Effector CD8-positive, alpha-beta T cell (primary cell): ENCODE measurements at places on chromosomes 4 and X.

DNA sequence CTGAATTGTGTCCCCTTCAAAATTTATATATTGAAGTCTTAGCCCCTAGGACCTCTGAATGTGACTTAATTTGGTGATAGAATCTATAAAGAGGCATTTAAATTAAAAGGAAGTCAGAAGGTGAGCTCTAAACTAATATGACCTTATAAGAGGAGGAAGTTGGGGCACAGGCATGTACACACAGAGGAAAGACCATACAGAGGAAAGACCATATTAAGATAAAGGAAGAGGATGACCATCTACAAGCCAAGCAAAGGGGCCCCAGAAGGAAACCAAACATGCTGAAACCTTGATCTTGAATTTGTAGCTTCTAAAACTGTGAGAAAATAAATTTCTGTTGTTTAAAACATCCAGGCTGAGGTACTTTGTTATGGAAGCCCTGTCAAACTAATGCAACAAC lies 26.9 kb upstream of the CYBB start:
- no peak for DNase-seq

- DNase-seq, result no peak
These were observed 17.7 kb upstream of the AP1AR start for GRCh38 chr4:112213856-112214255.

GRCh38 chrX:74925225-74926088 lies at the start of gene NEXMIF:
Gene NEXMIF (minus strand): TSS chrX:74925452.
- no peak for DNase-seq

GRCh38 chr4:76267811-76268210 lies 16.3 kb downstream of the FAM47E start:
- DNase-seq, result no peak

- no peak for DNase-seq
These were observed 47.2 kb downstream of the TBCK start for GRCh38 chr4:106268786-106269185.

DNA sequence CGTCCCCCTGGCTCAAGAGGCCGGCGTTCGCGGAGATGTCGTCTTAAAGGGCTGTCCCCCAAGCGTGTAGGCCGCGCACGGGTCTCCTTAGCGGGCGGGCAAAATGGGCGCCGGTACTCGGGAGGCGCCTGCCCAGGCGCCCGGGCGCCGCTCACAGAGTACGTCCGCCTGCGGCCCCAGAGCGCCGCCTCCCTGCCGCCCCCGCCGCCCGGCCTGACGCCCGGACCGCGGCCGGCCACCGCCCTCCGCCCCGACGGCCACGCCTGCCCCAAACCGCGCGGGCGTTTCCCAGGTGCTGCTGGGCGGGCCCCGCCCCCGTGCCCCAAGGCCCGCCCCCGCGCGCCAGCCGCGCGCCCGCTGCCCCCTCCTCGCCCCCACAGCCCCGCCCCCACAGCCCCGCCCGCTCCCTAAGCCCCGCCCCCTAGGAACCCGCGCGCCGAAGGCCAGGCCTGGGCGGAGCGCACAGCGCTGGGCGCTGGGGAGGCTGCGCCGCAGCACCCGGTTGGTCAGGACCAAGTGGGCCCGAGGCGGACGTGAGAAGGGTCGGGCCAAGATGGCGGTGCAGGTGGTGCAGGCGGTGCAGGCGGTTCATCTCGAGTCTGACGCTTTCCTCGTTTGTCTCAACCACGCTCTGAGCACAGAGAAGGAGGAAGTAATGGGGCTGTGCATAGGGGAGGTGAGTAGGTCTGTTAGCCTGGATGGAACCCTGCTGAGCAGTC lies at the start of the genes BRCC3, CMC4 and MTCP1:
TSS of gene BRCC3 (plus strand) at position 534 of the 719 bp plus-strand sequence. CDS start at position 554, 20 bp downstream.
TSS of gene CMC4 (minus strand) at position 162 of the 719 bp plus-strand sequence. CDS start 7,113 bp downstream, outside the sequence.
TSS of gene MTCP1 (minus strand) at position 162 of the 719 bp plus-strand sequence. CDS start 5,126 bp downstream, outside the sequence.
- peak; percentile 72 for DNase-seq

GRCh38 chrX:124690495-124690894 lies 344.1 kb downstream of the SH2D1A start:
- no peak for DNase-seq

- no peak for DNase-seq
These were observed 25.3 kb downstream of the TSC22D3 start for GRCh38 chrX:107750263-107750662.

DNA sequence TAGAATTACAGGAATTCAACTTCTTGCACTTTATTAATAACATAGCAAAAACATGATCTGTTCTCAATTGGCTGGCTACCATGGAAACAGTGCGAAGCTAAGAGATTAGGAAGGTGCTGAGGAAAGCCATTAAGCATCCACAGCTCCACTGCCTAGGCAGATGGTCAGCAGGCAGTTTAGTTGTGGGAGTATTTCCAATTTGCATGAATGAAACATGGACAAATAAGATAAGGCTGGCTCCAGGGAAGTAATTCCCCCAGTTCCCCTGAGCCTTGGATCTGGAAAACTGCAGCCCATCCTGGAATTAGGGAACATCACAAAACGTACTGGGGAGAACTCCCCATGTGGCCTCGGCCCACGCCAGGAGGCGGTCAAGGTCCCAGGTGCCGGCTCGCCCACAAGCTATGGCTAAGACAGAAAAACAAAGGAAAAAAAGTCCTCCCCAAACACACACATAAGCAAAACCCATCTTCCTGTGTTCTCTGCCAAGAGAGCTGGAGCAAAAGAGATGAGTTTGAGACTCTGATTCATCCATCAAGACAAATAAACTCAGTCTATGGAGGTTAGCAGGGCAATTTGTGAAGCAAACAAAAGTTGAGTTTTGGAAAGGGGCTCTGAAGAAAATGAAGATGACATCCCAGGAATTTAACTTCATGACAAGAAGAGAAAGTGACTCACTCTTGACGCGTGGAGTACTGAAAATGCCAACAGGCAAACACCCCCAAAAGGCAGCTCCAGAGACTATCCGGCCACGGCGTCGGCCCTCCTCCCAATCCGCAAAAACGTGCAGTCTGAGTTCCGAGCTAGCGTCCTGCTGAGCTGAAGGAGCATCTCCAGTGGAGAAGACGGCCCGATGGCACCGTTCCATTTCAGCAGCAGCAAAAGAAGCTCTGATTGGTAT lies 45.1 kb downstream of the IGFBP7 start:
- DNase-seq, result no peak

DNA sequence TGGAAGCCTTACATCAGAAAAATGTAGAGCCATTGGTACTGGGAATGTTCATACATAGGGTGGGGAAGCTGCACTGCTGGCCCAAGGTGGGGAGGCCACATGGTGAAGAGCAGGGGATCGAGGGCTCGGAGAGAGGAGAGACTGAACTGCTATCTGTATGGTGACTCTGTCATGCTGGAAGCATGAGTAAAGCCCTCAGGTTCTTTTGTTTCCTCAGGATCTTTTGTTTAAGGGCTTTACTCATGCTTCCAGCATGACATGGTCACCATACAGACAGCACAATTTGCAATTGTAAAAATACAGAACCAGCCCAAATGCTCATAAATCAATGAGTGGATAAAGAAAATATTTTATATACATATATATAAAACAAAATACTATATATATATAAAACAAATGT lies 78.4 kb downstream of the KLF8 start:
- DNase-seq, result no peak

DNA sequence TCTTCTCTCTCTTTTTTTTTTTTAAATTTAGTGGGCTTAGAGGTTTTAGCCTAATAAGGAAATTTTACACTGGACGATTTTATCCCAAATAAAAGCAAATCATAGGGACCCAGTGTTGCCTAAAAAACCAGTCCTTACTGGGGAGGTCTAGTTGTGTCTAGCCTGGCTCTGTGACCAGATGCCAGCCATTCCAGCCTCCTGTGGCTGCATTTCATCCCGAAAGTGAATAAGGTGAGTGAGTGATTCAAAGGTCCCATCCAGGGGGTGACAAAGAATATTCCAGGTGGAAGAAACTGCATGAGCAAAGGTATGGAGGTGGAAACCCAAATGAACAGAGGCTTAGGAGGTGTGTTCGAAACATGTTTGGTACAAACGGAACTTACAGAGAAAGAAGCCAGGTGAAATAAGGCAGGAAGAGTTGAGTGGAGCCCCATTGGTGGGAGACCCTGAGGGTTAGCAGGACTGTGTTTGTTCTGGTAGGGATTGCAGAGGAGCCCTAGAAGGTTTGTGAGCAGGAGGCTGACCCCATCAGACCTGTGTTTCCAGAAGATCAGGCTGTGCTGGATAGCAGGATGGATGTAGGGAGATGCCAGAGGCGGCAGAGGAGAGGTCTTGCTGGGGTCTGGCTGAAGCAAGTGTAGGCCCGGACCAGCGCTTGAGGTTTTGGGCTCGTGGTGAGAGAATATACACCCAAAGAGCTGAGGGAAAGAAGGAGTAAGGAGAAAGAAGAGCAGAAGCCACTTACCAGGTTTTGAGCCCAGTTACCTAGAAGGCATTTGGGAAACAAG lies 31.6 kb downstream of the PTTG2 start:
- no peak for DNase-seq

GRCh38 chr4:40314951-40315350 lies 20.2 kb upstream of the CHRNA9 start:
- no peak for DNase-seq

- DNase-seq, result no peak
These were observed 105.4 kb downstream of the GPC3 start for GRCh38 chrX:133880032-133880443.

DNA sequence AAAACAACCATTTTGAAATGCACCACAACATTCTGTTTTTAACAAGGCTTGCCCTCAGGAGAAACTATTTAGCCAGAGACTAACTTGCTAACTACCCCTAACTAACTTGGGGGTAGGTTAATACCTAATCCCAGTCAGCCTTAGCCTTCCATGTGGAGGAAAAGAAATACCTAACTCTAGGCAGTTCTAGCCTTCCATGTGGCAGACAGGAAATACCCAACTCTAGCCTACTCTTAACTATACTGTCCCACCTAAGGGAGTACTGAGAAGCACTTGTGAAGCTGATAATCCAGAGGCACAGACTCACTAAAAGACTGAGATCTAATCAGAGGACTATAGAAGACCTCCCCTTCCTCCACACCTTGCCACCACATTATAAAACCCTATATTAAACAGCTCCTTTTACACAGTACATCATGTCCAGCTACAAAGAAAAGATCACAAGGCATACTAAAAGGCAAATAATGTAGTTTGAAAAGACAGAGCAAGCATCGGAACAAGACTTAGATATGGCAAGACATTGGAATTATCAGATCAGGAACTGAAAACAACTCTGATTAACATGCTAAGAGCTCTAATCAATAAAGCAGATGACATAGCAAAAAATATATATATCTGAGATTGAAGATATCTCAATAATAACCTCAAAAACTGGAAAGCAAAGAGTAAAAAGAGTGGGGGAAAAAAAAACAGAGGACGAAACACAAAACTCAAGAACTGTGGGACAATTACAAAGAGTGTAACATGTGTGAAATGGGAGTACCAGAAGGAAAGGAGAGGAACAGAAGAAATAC lies 52.2 kb downstream of the FRYL start:
- DNase-seq, result no peak

- no peak for DNase-seq
These were observed 35.4 kb downstream of the RBBP7 start for GRCh38 chrX:16834806-16835205.

DNA sequence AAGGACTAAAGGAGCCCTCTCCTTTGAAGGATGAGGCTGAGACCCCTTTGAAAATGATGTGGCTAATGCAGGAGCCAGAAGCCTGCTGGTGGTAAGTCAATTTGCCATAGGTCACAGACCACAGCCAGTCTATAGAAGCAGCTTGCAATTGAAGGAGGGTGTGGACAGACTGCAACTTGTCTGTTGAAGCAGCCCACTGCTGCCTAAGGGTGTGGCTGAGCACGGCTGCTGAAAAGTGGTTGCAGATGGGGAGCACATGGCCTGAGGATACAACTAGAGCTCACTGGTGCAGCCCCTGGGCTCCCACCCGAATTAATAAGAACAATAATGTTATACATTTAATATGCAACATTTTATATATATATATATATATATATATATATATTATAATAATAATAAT lies 11.4 kb upstream of the EXOC1L start:
- no peak for DNase-seq

- DNase-seq, result no peak
These were observed 10.6 kb downstream of the HGFAC start for GRCh38 chr4:3452376-3452775.

DNA sequence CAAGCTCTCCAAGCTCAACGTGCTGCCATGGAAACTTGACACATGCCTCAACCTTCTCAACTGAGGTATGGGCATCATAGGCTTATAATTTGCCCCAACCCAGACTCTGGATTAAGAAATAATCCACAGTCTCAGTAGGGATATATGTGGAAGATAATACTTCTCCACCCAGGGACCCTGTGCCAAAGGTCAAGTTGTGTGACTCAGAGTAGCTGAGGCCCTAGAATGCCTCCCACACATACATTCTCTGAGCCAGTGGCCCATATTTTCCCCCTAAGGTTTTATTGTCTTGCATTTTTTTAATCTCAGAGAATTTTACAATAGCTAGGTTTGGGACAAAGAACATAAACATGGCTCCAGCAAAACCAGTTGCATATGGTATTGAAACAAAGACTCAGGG lies 283.1 kb downstream of the IDS start:
- DNase-seq, result no peak

- DNase-seq, result no peak
These were observed 1.0 kb upstream of the PPP2R3B start for GRCh38 chrX:387729-388128.

DNA sequence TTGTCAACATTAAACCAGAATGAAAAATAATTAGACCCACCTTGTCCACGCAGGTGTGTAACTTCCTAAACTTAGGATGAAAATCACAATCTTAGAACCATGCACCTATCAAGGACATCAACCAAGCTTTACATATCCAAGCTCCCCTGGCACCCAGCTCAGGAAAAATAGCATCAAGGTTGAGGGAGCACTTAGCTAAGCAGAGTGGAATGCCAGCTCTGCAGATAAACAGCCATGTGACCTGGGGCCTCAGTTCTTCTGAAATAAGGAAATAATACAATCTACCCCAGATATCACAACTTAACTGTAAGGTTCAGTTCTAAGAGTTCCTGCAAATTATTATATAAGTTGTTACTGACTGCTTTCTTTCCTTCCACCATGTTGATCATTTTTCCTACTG lies 64.7 kb downstream of the DHX15 start:
- DNase-seq, result no peak

DNA sequence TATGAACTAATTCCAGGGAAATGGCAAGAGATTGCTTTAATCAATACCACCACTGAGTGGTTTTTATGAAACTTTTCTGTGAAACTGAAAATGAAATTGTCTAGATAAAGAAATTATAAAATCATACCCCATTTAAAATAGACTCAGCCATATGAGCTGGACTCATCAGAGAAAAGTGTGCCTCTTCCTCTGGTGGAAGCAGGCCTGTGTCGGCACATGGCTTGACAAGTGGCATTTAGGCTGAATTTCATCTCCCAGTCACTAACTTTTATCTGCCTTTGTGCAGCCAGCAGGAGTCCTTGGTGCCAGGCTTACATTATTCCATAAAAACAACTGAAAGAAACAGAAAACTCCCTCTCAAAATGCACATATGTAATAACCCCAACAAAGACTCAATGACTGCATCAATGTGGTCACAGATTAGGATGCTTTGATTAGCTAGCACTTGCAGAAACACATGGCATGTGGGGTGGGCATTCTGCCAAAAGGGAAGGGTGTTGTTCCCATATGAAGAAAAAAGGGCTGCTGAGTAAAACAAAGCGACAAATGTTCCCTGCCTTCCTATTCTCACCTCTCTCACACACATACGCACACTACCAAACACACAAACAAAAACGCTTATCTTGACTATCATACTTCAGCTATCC lies 232.3 kb downstream of the PABPC4L start:
- no peak for DNase-seq

GRCh38 chr4:84451546-84451945 lies 47.5 kb downstream of the NKX6-1 start:
- no peak for DNase-seq
